ENCODE measurements at places on chromosomes 16 and 17.

DNA sequence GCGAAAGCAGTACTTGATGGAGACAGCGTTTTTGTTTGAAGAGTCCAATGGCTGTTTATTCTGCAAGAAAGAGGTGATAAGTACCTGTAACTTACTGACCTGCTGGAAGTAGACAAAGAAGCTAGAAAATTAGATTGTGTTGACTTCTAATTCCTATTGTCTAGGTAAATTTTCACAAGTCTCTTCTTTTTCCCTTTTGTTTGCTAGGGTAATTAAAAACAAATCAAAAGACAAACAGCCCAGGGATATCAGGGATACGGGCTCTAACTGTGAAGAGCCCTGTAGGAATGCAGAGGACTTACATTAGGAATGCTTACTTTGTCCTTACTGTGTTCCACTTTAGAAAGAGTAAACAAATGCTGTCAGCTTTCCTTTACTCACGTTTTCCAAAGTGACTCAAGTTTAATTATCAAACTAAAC is 7.0 kb downstream of the PSME3IP1 start:
- DNase-seq = no peak

DNA sequence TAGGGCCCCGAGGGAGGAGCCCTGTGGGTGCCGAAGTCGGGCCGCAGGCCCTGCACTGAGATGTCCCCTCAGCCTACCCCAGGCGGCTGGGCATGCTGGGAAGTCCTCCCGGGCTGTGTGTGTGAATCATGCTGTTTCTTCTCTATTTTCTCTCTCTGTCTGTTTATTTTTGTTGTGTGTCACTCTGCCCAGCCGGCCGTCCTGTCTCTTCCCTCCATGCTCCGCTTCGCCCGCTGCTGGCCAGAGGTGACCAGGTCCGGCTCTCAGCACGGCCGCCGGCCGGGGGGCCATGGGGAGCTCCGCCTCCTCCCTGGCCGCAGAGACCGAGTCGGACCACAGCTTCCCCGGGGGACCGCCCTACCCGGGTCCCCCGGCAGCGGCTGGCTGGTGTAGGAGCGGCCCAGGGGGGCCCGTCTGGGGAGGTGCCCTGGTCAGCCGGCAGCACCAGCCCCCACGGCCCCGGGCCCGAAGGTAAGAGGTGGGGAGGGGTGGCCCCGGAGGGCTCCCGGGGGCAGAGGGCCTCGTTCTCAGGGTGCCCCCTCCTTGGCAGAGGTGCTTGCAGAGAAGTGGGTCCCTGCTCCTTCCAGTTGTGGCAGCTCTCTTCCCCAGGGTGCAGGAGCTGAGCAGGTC is 12.5 kb downstream of the CAPN15 start:
- DNase-seq = no peak

DNA sequence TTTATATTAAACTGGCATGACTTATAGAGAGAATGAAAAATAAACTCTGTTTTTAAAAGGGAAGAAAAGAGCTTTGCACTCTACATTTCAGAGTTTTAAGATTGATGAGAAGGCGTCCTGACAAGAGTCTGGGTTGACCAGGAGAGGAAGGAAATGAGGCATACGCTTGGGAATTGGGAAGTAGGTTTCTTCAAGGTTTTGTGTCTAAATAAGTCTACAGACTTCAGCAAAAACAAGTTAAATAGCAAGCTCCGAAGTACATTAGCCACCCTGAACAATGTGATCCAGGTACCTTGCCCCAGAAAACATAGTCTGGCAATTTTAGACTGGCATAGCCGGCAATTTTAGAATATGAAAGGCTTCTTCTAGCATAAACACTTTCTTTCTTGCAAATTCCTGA is 28.5 kb upstream of the CCDC182 start:
- DNase-seq = no peak

GRCh38 chr17:33460781-33461450 is 167.8 kb upstream of the ASIC2 start:
- no peak for DNase-seq

DNA sequence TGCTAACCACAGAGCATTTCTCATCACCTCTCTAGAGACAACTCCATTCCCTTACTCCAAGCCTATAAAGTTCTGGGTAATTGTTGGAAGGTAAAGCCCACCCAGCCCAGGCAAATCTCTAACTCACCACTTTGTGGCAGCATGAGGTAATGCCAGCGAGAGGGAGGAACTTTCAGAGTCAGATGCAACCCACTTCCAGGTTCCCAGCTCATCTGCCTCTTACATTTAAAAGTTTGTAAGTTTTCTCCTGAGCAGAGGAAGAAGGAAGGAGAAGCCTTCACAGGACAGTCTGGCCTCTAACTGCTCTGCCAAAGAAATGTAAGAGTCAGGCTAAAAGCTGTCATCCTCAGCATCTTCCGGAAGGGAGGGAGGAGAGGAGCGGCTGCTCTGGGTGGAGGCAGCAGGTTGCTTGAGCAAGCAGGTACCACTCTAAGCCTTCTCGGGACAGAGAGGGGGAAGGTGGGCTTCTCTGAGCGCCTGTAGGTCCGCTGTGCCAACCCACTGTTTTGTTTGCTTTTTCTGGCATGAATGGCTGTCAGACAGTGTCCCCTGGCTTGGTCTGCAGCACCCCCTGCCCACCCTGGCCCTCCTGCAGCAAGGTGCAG is 1.0 kb downstream of the ZNF319 start:
- DNase-seq = no peak

- no peak for DNase-seq
Measured at GRCh38 chr17:27239046-27239445, 54.9 kb upstream of the WSB1 start.

DNA sequence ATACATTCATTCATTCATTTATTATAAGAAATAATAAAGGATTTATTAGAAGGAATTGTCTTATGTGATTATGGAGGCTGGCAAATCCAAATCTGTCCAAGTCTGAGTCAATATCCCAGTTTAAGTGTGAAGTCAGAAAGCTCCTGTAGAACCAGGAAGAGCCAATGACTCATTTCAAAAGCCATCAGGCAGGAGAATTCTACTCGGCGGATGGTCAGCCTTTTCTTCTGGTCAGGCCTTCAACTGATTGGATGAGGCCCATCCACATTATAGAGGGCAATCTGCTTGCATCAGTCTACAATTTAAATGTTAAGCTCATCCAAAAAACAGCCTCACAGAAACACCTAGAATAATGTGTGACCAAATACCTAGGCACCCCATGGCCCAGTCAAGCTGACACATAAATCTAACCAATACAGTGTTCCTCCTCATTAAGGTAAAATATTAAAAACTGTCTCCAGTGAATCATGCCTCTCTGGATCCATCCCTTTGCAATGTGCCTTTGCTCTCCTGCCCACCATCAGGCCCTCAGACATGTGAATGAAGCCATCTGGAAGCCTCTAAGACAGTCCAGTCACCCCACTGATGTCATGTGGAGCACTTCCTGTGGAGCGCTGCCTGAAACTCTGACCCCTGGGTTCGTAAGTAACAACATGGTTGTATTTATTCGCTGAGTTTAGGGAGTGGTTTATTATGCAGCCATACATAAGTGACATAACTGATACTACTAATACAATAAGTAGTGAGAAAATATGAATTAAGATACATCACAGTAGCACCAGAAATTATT is 69.2 kb upstream of the WSB1 start:
- DNase-seq = no peak

DNA sequence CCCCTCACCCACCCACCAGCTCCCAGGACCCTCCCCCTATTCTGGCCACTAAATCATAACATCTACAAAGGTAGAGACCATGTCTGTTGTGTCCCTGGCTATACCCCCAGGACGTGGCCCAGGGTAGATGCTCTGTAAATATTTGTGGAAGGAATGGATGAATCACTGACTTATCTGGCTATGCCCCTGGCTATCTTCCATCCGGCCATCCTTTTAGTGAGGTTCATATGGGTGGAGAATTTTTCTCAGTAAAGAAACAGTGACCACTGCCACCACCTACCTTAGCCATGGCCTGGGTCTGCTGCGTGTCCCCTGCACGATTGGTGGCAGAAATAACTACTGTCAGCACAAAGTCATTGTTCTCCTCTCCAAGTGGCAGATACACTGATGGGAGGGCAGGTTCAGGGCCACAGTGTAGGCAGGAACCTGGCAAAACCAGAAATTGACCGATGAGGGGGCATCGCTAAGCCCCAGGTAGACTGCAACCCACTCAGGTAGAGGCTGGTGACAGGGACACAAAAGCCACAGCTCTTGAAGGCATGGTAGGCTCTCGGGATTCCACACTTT is 63.1 kb upstream of the BCO1 start:
- DNase-seq = no peak
